ENCODE measurements at places on chromosomes 12 and 14.

DNA sequence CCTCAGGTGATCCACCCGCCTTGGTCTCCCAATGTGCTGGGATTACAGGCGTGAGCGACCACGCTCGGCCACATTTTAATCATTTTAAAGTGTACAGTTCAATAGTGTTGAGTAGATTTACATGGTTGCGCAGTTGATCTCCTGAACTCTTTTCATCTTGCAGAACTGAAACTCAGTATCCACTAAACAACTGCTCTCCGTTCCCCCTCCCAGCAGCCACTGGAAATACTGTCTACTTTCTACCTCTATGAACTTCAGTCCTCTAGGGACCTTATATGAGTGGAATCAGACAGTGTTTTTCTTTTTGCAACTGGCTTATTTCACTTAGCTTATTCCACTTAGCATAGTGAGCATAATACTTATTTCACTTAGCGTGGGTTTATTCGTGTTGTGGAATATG is 53.7 kb downstream of the KCTD10 start:
- no peak for DNase-seq

- no peak for DNase-seq
Observed at GRCh38 chr12:129753586-129753985, 150.2 kb downstream of the TMEM132D start.

GRCh38 chr14:45094275-45094674 is 10.4 kb downstream of the PRPF39 start:
- no peak for DNase-seq

DNA sequence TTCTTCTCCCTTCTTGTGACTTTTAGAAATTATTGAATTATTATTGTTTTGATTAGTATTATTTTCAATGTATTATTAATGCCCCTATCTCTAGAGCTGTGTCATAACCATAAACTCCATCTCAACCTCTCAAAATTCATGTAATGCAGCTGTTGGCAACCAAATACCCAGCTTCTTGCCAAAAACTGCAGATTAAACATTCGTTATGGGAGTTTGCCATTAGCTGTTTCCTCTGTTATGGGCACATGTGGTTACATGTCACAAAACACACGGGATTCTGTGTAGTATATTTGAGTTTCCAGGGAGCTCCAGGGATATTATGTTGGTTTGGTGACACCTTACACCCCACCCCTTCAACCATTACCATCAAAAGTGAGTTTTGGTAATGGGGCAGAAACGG is 2.8 kb upstream of the ALX1 start:
- DNase-seq: no peak

GRCh38 chr12:81176796-81177195 is 98.9 kb downstream of the ACSS3 start:
- no peak for DNase-seq

GRCh38 chr12:34341362-34341733 is 319.1 kb downstream of the ALG10 start:
- DNase-seq: no peak

- no peak for DNase-seq
Observed at GRCh38 chr12:119883237-119883636, 6.1 kb upstream of the CIT start.

DNA sequence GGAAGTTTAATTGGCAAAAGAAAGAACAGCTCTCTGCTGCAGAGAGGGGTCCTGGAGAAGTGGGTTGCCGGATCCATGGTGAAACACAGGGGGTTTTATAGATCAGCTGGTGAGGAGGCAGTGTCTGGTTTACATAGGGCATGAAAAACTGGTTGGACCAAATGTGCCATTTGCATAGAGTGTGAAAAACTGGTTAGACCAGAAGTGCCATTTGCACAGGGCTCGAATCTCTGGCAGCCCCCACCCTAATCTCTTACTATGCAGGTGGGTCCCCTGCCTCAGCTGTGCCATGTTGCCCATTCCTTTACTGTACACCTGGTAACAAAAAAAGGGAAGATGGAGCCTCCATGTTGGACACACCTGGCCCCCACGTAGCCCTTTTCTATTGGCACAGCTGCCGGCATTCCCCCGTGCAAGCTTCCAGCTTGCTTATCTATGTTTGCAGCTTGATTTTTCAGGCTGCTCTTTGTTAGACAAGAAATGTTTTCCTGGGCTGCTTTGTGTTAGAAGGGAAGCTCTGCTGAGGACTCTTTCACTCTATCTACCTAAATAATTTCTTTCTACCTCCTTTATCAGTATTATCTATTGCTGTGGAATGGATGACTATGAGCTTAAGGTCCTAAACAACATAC is 61.1 kb upstream of the TMEM132D start:
- no peak for DNase-seq

DNA sequence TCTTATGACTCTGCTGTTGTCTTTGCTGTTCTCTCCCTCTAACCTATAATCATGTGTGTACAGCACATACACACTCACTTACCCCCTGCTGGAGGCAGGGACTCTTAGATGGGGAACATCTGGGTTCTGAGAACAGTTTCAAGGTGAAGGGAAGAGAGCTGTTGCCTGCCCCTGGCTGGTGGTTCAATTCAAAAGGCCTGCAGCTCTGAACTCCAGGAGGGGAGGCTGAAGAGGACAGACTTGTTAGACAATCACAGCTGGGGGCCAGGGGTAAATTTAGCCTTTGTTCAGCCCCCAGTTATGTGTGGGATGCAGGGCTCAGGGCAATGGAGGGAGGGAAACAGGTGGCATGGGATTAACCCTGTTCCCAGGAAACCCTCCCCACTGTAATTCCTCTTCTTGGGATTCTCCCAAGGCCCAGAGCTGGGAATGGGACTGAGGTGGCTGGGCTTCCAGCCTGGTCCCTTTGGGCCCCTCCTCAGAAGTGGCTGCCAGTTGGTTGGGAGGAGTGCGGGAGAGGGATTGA is 1.9 kb downstream of the MYL6B start:
- no peak for DNase-seq

DNA sequence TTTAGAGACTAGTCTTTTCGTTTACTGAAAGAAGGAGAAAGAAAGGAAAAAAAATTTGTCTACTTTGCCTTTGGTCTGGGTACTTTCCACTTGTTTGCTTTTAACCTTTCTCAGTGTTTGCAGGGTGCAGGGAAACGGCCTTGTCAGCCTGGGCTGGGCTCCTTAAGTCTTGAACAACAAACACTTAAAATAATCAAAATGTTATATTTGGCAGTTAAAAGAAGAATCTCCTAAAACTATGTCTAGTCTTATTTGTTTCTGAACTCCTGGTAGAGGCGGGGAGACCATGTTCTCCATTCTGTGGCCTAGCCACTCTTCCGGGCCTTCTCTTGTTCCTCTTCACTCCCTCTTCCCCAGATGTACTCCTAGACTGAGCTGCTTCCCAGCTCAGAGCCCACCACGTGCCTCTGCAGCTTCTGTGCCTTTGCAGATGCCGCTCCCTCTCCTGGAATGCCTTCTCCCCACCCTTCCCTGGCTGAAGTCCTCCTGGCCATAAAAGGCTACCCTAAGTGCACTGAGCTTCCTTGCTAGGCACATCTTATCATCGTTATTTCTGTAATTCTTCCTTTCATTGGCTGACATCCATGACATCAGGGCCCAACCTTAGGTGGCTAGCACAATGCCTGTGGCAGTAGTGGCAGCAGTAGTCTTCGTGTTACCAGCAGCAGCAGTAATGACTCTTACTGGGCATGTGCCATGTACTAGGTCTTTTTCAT is 432.9 kb downstream of the ZFP36L1 start:
- peak; percentile 60 for DNase-seq

GRCh38 chr12:19689226-19689625 is 249.9 kb downstream of the AEBP2 start:
- no peak for DNase-seq

DNA sequence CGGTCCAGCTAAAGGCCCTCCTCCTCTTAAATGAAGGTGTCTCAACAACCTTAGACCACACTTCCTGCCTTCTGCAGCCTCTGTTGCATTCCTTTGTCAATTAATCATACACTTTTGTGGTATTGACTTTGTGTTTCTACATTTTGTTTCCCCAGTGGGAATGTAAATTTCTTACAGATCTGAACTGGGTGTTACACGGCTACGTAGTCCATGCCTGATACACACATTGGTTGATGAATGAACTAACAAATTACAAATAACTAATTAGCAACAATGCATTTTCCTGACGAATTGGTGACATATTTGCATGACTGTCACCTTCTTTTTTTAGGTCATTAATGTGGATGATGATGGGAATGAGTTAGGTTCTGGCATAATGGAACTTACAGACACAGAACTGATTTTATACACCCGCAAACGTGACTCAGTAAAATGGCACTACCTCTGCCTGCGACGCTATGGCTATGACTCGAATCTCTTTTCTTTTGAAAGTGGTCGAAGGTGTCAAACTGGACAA is 15.2 kb upstream of the CCT2 start:
- DNase-seq: no peak

DNA sequence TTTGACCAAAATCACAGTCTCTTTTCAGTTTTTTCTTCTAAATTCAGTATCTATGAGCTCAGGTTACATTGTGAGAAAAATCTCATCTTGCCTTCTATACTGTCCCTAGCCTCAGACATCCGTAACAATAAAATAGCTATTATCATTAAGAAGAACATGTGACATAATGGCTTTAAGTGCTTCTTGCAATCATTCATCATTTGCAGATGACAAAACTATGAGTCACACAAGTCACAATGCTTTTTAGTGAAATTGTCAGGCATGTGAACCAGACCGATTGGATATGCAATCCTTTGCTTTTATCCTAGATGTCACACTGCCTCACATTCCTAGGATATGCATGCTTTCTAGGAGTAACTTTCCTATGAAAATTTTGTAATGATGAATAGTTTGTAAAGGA is 313.1 kb downstream of the SLC6A15 start:
- DNase-seq: no peak

- no peak for DNase-seq
Observed at GRCh38 chr14:69475194-69475818, 9.2 kb upstream of the PLEKHD1 start.

GRCh38 chr12:54378796-54379397 is 5.6 kb downstream of the ZNF385A start:
- peak; percentile 83 for DNase-seq

- DNase-seq: peak; percentile 86
Observed at GRCh38 chr12:123064366-123064765, 83.9 kb downstream of the ARL6IP4 start.

DNA sequence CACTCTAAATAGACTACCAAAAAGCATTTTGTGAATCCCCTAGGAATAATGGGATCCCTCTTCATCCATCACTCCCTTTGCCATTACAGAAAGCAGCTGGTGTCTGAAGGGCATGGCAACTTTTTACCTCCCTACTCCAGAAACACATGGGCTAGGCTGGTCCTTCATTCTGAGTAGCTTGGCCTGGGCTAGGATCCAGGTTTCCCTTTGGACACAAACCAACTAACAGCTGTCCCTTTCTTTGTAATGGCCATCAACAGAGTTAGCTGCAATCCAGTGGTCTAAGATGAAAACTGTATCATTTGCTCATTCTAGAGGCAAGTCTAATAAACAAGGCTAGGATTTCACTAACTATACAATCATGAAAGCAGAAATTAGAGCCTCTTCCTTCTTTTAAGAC is 7.4 kb downstream of the GRIN2B start:
- no peak for DNase-seq

DNA sequence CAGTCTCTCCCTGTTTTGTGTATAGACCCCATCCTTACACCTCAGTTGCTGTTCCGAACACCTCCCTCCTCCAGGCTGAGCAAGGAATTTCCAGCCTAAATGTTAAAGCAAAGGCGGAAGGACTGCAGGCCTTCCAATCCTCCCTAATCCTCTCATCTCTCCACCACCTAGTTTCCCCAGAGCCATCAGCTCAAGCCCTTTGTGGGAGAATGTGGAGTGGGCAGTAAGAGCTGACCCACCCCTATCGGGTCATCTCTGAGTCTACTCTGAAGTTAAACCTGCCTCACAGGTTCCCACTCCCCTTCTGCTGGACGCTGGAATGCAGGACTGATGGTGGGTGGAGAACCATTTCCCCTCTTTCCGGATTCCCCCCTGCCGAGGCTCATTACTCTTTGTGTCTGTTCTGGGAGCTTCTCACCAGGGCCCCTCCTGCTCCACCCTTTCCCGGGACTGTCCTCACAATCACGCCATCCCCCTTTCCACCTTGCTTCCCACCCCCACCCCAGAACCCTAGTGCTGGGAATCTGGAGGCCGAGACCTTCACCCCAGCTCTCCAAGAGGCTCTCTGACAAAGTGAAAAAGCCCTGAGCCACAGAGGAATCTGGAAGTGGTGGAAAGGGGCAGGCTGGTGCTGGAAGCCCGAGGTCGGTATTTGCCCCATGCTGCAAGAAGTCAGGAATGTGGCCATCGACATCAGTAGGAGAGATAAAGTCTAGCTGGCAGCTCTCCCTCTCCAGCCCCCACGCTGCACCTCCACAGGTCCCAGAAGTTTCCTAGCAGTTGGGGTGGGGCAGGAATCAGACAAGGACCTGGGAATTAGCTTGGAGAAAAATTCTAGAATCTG is 3.3 kb upstream of the KRT18 start:
- DNase-seq: no peak

GRCh38 chr12:107554941-107555340 is 130.7 kb upstream of the PWP1 start:
- DNase-seq: no peak

- DNase-seq: no peak
Observed at GRCh38 chr14:25111061-25111601, 61.2 kb upstream of the STXBP6 start.

DNA sequence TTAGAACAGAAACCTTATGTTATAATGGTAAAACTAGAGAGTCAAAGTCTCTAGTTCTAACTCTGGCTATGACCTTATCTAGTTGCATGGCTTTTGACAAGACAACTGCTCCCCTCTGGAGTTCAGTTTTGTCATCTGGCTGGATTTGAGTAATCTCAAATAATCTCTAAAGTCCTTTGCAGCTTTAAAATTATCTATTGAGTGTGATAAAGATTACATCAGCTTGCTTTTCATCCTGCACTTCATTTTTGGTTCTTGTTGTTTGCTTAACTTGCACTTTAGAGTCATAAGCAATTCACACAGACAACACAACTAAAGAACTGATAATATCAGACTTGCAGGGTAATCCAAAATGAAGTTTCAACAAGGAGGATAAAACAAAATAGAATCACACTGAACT is 2.3 kb downstream of the AKAP5 start:
- DNase-seq: no peak

GRCh38 chr12:98253207-98254037 is 262.0 kb upstream of the TMPO start:
- no peak for DNase-seq

DNA sequence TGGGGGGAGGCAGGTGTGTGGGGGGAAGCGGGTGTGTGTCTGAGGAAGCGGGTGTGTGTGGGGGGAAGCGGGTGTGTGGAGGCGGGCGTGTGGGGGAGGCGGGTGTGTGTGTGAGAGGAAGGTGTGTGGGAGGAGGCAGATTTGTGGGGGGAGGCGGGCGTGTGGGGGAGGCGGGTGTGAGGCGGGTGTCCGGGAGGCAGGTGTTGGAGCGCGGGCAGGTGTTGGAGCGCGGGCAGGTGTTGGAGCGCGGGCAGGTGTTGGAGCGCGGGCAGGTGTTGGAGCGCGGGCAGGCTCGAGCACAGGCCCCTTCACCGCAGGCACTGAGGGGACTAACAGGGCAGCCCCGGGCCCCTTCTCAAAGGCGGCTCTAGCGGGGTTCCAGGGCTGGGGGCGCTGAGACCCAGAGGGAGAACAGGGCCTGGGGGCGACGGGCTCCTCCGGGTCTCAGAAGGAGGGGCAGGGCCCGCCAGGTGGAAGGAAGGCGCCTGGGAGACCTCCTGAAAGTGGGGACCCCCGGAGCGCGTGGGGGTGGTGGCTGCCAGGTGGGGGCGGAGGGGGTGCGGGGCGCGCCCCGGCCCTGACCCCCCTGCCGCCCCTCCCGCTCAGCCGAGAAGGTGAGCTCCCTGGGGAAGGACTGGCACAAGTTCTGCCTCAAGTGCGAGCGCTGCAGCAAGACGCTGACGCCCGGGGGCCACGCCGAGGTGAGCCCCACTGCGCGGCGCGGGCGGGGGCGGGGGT is 3.2 kb downstream of the CRIP2 start:
- DNase-seq: no peak

- DNase-seq: no peak
Observed at GRCh38 chr12:116333402-116333801, 55.9 kb upstream of the MED13L start.
